ENCODE measurements at places on chromosomes 12 and 14.

DNA sequence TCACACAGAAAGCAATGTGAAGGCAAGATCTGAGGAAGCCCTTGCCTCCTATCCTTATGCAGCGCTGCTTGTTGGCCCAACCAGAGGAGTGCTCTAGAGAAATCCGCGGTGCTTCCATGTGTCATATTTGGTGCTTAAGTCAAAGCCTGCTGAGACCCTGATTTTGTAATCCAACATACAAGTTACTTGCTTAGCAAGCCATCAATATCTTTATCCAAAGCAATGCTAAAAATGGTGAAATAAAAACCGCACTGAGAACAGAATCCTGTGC is 250.0 kb downstream of the MED13L start:
- DNase-seq, result no peak

DNA sequence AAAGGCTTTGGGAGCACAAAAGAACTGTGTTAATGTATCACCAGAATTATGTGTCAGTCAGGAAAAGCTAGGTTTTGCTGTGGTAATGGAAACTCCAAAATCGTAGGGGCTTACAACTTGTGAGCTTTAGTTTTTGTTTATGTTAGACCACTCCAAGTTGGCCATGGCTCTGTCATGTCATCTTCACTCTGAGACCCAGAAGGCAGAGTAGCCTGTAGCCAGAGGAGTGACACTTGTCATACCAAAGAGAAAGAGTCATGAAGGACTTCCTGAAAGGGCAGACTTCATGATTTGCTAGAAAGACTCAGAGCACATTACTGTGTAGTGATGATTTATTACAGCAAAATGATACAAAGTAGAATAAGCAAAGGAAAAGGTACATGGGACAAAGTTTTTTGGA is 133.6 kb upstream of the SSTR1 start:
- DNase-seq, result no peak

GRCh38 chr14:99391671-99392070 is 89.0 kb downstream of the SETD3 start:
- no peak for DNase-seq

- no peak for DNase-seq
Measured at GRCh38 chr12:92292016-92292415, 146.4 kb upstream of the BTG1 start.

GRCh38 chr12:131468206-131468605 is 242.7 kb upstream of the SFSWAP start:
- DNase-seq, result no peak

DNA sequence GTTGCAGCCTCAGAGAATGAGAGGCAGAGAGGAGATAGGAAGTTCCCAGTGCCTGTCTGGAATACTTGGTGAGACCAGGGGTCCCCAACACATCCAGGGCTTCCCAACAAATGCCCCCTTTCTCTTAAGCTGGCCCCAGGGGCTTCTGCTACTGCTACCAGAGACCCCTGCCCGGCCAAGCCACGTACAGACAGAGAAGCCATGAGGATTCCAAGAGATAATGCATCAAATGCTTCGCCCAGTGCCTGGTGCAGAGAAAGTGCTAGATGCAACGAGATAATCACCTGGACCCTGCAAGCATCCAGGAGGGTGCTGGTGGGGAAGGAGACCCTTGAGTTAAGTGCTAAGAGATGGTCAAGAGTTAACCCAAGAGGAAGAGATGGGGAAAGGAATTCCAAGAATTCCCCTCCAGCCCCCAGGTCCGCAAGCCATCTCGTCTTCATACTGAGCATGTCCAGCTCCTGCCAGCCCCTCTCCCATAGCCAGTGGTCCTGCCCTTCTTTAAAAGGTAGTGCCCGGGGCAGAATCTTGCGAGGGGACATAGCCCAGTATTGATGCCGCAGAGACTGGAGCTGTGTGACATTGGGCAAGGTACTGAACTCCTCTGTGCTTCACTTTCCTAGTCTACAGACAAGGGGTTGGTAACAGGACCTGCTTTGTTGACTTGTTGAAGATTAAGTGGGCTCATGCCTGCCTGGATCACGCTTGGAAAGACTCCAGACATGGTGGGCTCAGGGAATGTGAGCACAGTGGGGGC is 103.3 kb downstream of the CALM1 start:
- DNase-seq, result no peak

DNA sequence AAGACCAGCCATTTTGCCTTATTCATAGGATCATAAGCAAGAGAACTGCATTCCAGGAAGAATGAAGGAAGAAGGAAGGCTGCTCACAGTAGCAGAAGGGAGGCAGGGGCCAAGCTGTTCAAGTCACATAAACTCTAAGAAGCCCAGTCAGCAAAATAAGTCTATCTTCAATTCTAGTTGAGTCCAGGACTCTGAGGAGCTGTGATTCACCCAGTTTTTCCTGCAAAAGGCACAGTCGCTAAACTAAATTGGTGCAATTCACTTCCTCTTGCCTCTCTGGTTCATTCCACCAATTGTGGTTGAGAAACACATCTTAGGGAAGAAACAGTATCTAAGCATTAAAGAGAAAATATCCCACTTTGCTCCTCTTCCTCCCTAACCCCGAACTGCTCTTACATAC is 9.8 kb downstream of the ZNF641 start:
- no peak for DNase-seq

DNA sequence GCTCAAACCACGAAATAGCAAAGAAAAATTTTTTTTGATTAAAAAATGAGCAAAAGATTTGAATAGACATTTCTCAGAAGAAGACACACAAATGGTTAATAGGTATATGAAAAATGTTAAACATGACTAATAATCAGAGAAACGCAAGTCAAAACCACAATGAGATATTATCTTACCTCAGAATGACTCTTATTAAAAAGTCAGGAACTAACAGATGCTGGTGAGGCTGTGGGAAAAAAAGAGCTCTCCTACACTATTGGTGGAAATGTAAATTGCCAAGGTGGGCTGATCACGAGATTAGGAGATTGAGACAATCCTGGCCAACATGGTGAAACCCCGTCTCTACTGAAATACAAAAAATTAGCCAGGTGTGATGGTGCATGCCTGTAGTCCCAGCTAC is 315.5 kb upstream of the FLRT2 start:
- no peak for DNase-seq

GRCh38 chr14:30234966-30235365 is 307.3 kb upstream of the PRKD1 start:
- no peak for DNase-seq

DNA sequence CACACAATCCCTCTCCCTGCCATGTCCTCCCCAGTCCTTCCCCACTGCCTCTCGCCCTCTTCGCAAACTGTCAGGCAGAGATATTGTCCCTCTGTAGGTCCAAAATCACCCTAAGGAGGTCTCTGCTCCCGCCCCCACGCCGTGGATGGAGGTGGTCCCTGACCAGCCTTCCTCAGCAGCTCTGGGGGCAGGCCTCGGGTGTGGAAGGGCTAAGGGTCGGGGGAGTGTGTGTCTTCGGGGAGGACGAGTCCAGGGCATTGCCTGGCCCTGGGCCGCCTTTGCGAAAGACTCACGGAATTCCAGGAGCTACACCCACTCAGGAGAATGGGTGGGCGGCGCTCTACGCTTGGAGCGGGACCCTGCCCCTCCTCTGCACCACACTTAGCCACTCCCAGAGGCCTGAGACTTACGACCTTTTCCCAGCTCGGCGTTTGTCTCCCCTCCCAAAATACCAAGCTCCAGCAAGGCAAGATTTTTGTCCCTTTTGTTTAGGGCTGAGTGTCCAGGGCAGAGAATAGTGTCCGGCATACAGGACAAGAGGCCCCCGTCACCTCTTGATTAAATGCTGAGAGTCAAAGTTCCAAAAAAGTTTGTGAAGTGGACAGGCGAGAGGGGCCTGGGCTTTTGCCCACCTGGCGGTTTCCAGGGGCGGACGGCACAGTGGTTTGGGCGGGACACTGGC is 881 bp downstream of the PYGL start:
- no peak for DNase-seq

- no peak for DNase-seq
Measured at GRCh38 chr12:72966684-72967083, 694.5 kb downstream of the TRHDE start.

DNA sequence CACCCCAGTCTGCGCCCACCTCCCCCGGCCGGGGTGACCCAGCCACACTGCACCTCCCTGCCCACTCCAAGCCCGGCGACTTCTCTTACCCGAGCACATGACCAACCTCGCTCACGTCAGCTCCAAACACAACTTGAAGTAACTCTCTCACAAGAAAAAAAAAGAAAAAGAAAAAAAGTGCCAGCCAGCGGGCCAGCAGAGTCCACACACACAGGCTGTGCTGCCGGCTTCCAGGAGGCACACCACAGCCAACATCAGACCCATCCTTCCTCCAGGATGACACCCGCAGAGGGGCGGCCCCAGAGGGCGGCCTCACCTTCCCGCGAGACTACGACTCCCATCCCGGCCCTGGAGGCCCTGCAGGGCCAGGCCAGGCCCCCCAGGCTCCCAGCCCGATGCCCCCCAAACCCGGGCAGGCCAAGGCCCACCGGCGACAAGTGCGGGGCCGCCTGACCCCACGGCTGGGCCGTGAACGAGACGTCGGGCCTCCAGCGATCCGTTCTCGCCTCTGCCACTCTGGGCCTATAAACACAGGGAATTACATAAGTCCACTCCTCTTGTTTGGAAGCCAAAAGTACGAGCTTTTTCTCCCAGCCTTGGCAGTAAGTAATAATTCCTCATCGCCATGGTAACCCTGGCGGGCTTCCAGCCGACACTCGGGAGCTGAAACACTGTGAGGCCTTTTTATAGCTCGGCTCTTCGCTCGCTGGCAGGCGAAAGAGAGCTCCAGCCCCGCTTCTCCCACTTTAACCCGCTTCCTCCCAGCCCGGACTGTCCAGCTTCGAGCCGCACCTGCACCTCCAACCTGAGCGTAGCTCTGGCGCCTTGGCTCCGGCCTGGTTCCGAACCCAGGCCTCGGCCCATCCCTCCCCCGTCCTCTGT is 49.1 kb downstream of the NCOR2 start:
- DNase-seq, result peak; percentile 90

GRCh38 chr12:132827763-132828703 is 636 bp downstream of the GOLGA3 start:
- DNase-seq, result no peak

GRCh38 chr12:120751389-120751788 is 25.8 kb downstream of the ACADS start:
- DNase-seq, result no peak

DNA sequence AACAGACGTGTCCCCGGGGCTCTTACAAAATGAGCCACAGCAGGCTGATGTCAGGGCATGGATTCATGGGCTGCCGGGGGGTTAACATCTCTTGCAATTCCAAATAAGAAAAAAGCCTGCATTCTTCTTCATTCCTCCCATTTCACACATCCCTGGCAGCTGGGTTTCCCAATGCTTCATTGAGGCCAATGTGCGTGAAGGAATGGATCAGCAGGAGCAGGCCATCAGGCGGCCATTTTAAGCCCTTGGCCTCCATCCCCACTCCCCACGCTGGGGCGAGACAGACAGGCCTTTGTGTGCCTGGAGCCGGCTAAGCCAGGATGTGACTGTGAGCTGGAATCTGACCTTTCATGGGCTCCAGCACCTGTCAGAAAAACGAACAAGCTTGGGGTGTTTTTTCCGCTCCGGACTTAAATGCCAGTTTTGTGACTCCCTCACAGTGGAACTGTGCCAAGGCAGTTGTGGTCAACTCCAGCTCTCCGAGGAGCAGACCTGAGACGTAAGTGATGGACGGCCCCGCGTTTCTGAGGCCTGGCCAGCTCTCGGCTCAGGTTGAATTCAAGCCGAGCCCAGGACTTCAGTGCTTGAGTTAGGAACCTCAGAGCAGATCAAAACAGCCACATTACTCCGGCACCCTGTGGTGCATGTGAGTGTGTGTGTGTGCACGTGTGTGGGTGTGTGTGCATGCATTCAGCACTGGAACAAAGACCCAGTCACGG is 133.1 kb downstream of the TMEM30B start:
- no peak for DNase-seq

DNA sequence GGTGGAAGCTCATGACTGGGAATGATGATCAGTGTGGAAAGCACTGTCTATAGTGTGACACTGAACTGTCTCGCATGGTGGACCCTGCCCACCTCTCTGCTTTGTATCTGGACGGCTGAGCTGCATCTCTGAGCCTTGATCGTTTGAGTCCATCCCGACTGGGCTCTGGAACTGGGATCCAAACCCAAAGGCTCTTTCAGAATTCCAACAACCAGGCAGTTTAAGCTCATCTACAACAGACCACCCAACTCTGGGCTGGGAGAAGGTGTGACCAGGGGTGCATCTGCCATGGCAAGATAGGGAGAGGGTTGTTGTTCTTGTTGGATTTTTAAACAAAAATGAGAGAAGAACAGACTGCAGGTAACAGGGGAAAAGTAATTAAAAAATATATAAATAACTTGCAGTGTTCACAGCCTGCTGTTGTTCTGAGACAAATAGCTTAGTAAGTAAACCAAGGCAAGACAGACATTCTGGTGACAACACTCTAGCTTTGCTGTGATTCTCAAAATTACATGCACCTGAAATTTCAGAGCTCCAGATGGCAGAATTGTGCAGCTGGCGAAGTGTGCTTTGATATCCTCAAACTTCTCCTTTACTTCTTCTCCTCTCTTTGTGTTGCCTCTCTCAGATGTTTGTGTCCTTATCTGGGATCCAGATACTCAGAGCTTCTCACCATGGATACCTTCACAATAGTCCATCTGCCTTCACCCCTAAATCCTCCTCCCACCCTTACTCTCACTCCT is 209.6 kb downstream of the EMP1 start:
- DNase-seq, result no peak

GRCh38 chr12:113239288-113239771 is 18.1 kb downstream of the TPCN1 start:
- DNase-seq, result no peak

- DNase-seq, result no peak
Measured at GRCh38 chr12:95548056-95548538, 3.2 kb downstream of the USP44 start.

DNA sequence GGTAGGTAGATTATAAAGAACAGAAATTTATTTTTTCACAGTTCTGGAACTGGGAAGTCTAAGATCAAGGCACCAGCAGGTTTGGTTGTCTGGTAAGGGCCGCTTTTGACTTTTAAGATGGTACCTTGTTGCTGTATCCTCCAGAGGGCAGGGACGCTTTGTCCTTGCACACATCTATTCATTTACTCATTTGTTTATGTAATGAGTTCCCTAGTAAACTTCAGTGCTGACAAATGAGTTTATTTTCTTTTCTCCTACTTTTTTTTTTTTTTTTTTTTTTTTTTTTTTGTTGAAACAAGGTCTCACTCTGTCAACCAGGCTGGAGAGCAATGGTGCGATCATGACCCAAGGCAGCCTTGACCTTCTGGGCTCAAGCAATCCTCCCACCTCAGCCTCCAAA is 195.7 kb downstream of the FBXL14 start:
- no peak for DNase-seq

- DNase-seq, result no peak
Measured at GRCh38 chr14:84891404-84891803, 638.5 kb upstream of the FLRT2 start.

DNA sequence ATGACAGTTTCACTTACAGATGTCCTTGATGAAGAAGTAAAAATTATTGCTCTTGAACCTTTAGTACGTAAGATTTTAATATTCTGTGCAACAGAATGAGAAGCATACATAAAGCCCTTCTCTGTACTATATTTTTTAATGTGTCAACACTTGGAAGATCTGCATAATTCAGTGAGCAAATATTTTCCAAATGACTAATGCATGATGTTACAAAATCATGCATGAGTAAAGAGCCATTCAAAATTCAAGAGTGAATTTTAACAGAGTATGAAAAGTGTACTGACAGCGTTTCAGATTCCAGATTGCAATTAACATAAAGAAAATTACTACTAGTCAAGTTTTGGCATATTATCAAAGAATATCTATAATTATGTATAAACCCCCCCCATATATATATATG is 101.4 kb upstream of the BBS10 start:
- no peak for DNase-seq

- no peak for DNase-seq
Measured at GRCh38 chr12:22229652-22230279, 104.7 kb downstream of the ST8SIA1 start.

- no peak for DNase-seq
Measured at GRCh38 chr12:105783983-105784947, 354.5 kb downstream of the NUAK1 start.

Measured in NCI-H187 treated with DMSO at 0.1 percent for 48 hours (cell line).